ENCODE measurements at places on chromosomes 1 and 21. TPM values are rescaled to one million over a fixed set of nuclear protein-coding genes. Genes with fewer than 3 reads are reported as not detected.
A peak's percentile ranks its signal among the peaks of the same experiment; 100 is the strongest.

Gene ABCB10
- total RNA-seq = 9.4 TPM

Gene RHCE
- total RNA-seq = 0.65 TPM

Gene DPT
- total RNA-seq = 0.69 TPM

Gene S100A1
- not detected for total RNA-seq

Gene FABP3
- not detected for total RNA-seq

Gene OR6N1
- total RNA-seq = not detected

Gene RBM11
- total RNA-seq = 4.1 TPM

DNA sequence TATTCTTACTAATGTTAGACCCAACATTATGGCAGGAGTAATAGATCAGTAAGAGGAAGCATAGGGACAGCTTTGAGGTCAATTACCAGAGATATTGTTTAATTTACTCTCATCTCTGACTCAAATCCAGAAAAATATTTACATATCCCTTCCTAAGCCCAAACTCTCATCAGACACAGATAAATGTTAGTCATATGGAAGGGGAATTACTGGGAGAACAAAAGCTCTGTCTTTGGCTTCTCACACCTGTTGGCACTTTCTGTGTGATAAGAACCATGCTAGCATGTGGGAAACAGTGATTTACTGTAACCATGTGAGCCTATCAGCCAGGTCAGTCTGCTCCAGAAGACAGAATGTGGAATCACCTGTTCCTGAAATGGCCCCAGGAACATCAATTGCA is 72.4 kb downstream of the DUSP10 start:
- no peak for DNase-seq

DNA sequence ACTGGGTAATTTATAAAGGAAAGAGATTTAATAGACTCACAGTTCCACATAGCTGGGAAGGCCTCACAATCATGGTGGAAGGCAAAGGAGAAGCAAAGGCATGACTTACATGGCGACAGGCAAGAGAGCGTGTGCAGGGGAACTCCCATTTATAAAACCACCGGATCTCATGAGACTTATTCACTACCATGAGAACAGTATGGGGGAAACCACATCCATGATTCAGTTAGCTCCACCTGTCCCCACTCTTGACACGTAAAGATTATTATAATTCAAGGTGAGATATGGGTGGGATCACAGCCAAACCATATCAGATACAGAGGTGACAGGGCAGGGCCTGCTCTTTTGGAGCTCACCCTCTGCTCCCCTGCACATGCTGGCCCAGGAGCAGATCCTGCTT is 31.4 kb upstream of the TMEM61 start:
- DNase-seq = no peak

DNA sequence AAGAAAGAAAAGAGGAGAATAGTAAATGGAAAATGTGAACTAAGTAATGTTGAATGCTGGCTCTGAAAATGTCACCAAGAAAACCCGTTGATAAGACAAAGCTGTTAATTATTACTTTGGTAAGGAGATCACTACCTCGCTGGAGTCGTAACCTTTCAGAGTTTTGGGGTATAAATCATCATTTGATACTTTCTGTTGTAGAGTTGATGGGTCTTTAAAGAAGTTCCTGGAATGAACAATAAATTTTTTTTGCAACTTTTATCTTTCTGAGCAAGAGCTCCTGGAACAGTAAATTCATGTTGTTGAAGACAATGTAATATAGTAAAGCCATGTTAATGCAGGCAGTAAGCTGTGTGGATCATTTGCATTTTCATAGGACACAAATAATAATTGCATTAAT is 46.2 kb downstream of the MAN1A2 start:
- DNase-seq = no peak

DNA sequence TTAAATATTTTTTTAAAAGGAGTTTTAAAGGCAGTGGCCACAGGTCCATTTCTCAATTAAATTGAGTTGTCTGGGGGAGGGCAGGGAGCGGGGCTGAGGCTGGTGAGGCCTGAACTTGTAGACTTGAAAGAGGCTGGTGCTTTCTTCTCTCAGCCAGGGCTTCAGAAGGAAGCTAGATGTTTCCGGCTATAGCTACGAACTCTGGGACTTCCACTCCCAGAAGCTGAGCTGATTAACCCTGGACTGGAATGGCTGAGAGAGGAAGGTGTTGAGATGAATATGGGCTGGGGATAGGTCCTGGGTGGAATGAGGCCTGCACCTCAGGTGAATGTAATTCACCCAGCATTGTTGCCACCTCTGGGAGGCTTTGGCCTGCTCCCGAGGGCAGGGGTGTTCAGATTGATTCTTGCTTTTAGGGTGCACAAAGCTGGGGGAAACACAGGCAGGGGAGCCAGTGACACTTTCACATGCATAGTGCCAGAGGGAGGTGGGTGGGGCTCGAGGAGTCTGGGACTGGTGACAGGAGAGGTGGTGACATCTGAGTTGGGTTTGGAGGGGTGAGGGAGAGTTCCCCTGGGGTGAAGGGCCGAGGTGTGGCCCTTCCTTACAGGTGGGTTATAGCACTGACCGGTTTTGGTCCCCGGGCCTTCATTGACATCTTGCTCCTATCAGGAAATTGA is 18.2 kb downstream of the LDLRAP1 start:
- DNase-seq = no peak

- no peak for DNase-seq
These were observed 43.9 kb downstream of the DSCAM start for GRCh38 chr21:40803101-40803500.

- no peak for DNase-seq
These were observed 2.8 kb upstream of the CD1C start for GRCh38 chr1:158286941-158287346.

DNA sequence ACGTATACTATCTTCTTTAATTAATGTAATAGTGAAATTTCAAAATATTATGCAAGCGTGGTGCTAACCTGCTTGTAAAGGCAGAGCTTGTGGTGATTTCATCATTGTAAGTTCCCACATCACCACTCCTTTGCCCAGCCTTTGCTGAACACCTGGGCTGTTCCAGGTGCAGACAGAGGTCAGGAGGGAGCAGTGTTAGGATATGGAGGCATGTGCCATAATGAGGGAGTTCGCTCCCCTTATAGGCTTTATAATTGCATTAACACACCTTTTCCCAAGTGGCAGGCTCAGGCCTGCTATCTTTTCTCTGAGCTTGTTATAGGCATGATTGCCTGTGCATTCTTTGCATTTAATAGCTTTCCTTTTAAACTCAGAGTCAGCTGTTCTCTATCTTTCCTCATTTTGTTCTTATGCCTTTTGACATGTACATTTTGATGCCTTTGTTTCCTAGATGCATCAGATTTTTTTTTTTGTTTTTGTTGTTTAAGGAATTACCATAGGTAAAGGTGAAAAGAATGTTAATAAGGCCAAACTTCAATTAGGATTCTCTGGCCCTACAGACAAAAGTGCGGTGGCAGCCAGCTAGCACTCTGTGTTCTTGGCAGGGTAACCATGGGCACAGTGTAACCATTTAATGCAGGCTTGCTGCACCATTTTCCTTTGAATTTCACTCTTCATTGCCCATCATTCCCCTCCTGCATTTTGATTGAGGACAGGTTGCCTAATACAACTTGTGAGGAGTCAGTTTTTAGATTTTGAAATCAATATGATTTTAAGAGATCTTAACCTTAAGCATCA is 12.6 kb downstream of the NPL start:
- no peak for DNase-seq

DNA sequence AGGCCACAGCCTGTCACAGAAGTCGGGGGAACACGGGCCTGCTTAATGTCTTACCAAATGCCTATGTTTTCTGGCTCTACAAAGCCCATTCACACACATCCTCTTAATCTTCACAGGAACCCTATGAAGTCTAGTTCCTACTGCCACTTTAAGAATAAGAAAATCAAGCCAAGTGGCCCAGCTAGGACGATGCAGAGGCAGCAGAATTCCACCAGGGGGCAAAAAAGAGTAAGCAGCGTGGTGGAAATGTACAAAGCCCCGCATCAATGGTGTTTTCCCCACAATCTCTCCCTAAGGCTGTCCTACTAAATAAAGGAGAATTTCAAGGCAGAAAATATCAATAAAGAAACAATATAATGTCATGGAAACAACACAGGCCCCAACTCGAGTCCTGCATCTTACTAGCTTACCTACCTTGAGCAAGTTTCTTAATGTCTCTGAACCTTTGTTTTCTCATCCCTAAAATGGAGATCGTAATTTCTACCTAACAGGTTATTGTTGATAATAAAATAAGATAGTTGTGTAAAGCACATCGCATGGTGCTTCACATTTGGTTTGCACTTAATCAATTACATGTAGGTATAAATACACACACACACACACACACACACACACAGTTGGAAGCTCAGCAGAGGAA is 21.4 kb downstream of the SEC16B start:
- DNase-seq = peak; percentile 62

DNA sequence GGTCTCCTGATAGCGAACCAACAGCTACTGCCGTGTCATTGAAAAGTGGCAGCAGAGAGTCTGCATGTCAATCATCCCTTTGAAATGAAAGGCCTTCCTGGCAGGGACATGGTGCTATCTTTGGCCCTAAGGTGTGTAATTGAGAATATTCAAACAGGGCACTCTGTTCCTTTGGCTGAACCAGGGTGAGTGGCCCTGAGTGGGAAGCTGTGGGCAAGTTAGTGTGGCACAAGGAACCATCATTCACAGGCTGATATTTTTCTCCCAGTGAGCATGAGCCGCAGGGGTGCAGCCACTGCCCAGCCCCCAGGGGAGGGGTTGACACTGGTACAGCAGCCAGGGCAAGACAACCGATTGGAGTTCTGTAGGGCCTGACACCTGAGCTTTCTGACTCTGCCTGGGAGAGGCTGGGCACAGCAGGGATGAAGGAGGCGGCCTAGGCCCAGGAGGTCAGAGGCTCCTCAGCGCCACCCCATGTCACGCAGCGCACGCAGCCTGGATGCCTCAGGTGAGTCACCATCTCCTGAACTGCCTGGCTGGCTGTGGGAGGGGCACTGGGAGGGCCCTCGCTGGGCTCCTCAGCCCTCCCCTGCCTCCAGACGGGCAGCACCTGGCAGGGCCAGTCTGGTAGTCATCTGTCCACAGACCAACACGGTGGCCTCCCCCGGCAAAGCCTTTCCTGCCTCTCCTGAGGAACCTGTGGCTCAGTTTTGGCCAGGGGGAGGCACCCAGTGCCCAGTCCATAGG is 13.2 kb downstream of the QSOX1 start:
- peak; percentile 83 for DNase-seq

DNA sequence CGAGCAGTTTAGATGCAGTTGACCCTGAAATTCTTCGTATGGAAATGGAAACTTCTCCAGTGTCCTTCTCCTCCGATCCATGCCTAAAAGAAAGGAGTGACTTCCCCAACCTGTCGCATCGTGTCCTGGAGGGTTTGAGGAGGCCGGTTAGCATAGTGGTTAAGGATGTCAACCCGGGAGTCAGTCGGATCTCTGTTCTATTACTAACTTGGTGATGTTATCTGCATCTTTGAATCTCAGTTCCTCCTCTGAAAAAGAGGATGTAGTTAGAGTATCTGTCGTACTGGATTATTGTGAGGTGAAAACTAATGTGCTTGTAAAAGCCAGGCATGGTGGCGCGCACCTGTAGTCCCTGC is 684 bp downstream of the ZBTB8B start:
- no peak for DNase-seq

- DNase-seq = no peak
These were observed 31.8 kb upstream of the ADAMTS1 start for GRCh38 chr21:26877018-26877417.

DNA sequence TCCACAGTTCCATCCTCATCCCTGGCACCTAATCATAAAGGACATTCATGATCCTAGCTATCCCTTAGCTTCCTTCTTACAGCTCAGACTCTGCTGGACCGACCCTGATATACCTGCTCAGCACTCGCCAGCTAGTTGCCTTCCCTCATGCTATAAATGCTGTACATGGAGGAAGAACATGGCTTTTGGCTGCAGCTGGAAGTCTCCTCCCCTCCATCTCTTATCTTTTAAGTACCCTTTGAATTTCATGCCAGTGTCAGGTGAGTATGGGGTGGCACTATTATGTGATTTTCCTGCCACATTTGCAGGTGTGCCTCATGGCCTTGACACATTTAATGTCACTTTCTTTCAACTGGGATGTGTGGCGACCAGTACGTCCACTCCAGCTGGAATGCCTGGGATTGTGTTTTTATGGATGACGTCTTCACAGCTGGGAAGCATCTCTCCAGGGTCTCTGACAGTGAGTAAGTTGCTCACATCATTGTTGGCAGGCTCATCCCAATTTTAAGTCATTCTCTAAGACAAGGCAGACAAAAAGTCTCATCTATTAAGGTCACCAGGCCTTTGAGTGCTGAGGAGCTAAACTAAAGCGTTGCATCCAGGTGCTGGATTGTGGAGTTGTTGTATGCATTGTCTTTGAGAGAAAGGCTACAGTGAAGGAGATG is 43.4 kb downstream of the RUNX1 start:
- no peak for DNase-seq

DNA sequence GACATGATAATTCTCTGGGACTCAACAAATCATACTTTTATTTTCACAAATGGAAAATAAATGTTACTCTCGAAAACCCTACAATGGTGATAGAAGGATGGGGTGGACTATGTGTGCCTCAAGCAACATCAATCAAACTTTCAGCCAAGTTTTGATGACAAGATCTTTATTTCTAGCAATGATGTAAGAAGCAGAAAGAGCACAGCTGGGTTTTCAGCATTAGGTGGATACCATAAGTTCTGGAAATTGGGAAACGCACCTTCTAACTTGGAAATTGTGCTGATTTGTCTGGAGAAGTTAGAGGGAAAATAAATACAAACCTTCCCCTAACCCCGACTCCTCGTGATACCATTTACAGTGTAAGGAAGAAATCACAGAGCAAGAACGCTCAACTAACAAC is 320.3 kb downstream of the PAPPA2 start:
- DNase-seq = no peak

DNA sequence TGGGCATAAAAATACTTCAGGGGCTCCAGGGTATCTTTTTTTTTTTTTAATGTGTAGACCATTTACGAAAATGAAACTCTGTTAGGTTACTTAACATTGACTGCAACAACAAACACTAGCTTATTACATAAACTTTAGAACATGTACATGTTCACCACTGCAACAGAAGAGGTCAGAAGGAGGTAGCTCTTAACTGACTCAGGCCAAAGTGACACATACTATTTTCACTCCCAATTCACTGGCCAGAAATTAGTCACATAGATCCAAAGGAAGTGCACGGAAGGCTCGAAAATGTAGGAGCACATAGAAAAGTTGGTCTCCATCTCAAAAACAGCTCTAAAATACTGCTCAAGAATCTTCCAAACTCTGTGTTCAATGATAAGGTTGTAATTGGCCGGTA is 107.2 kb downstream of the AKT3 start:
- DNase-seq = no peak

GRCh38 chr1:179036844-179037465 is 11.3 kb downstream of the FAM20B start:
- peak; percentile 63 for DNase-seq

GRCh38 chr1:93680420-93681100 is 1.1 kb downstream of the BCAR3 start:
- peak; percentile 97 for DNase-seq

DNA sequence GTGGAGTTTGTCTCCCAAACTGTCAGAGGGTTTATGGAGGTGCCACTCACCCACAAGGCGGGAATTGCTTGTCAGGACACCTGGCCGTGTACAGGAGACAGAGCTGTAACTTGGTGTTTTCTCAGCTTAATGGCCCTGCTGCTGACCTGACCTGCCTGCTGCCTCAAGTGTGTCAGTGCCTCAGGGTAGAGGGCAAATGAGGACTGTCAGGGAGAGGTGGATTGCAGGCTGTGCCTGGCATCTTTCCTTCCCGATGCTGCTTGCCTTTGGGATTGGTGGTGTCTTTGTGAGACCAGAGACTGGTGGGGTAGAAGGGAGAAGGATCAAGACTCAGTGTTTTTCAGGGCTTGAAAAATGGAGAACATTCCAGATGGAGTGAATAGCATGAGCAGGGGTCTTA is 31.4 kb downstream of the TMEM53 start:
- DNase-seq = no peak
